ENCODE measurements at places on chromosomes 13 and 19.

- DNase-seq = no peak
These were observed 94.7 kb downstream of the MIPEP start for GRCh38 chr13:23794267-23795161.

DNA sequence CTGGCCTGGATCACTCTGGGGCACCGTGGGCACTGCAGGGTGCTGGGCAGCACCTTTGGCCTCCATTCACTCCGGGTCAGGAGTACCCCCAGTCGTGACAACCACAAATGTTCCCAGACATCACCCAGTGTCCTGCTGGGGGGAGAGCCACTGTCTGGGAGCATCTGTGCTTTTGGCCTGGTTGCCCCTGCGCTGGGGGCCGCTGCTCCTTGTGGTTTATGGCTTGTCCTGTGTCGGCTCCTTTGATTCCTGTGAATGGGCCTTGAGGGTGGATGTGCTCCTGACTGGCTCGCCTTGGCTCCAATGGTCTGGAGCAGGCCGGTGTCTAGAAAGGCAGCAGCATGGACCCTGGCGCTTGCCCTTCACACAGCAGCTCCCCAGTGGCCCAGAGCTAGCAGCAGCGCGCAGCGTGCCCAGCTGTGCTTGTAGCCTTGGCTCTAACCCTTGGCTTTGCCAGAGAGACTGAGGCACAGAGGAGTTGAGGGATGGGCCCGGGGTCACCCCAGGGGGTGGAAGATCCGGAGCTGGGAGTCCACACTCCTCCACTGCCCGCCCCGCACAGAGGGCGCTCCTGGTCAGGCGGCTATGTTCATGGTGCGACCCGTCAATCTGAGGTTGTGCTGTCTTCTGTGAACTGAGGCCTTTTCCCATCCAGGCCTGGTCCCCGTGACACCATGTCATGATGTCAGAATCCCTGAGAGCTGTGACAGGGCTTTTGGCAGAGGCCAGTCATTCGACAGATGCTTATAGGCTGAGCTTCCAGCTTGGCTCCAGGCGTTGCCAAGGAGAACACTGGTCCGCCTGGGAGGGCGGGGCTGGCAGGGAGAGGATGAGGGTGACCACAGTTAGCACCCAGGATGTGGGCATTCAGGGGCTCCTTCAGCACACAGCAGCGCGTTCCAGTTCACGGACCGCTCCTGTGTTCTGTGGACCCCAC is 4.1 kb downstream of the DAZAP1 start:
- no peak for DNase-seq

DNA sequence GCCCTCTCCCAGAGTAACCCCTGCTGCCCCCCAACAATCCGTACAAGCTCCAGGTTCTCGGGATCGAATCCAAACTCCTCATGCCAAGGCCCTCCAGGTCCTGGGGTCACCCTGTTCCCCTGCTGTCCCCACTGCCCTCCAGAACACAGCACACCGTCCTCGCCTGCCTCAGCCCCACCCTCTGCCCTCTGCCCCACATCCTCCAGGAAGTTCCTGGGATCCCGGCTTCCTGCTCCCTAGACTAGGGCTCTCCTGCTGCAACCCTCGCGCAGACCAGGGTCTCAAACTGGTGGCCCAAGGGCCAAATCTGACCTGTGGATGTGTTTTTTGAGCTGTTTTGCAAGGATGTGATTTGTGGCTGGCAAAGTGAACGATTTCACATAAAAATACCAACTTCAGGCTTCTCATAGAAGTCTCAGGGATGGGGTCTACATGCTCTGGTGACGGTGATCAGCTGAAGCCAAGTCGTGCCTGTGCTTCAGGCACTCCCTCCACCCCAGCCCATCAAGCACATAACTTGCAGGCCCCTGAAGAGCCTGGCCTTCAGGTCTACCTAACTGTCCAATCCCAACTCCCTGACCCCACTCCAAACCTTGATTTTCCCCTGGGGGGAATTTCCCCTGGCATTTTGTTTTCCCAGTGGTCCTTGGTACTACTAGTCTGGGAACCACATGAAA is 1.8 kb downstream of the RABAC1 start:
- no peak for DNase-seq

- DNase-seq = no peak
These were observed 43.7 kb upstream of the ENOX1 start for GRCh38 chr13:43830497-43830881.

DNA sequence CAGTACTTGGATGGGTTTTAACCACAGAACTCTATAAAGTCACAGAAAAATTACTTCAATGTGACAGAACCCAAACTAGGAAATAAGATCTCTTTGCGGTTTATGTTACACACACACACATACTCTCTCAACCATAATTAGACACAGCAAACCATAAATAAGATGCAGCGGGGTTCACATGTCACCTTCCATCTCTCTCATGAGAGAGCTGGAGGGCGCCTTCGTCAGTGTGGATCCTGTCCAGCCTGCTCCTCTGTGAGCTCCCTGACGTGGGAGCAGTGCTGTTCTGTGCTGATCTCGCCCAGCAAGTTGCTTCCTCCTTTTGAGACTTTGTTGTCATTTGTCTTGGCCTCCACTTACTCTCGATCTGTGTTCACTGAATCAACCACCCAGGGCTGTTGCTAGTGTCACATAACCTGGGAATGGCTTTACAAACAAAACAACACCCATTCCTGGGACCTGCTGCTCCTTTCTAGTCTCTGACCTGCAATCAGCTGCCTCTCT is 204.9 kb upstream of the KL start:
- DNase-seq = no peak

DNA sequence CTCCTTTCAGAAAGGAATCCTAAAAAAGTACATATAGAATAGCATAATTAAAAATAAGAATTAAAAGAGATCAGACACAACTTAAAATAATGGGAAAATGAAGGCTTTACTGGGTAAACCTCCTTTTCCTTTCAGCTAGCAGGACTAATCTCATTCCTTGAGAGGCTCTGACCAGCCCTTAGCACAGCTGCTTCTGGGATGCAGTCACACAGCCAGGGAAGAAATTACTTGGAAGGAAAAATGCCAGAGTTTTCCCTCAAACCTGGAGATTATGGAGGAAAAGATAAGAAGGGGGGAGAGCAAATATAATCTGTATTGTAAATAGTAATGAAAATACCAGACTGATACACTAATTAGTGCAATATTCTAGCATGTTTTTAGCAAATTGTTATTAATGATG is 91.8 kb downstream of the LRCH1 start:
- no peak for DNase-seq

- DNase-seq = no peak
These were observed 28.4 kb downstream of the ZNF844 start for GRCh38 chr19:12092956-12093355.

GRCh38 chr19:38700350-38700901 is 43.8 kb downstream of the CAPN12 start:
- DNase-seq = no peak

DNA sequence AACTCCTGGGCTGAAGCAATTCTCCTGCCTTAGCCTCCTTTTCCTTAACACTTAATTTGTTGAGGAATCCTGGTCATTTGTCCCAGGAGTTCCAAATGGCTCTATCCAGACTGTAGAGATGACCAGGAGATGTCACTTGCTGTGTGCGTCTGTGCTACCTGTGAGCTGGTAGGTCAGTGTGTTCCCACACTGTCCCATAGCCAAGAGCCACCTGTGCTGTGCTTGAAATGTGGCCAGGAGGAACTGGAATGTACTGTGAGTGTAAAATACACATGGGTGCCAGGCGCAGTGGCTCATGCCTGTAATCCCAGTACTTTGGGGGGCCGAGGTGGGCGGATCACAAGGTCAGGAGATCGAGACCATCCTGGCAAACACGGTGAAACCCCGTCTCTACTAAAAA is 29.4 kb upstream of the KDM4B start:
- no peak for DNase-seq

GRCh38 chr19:12095111-12095790 is 30.7 kb downstream of the ZNF844 start:
- DNase-seq = no peak

DNA sequence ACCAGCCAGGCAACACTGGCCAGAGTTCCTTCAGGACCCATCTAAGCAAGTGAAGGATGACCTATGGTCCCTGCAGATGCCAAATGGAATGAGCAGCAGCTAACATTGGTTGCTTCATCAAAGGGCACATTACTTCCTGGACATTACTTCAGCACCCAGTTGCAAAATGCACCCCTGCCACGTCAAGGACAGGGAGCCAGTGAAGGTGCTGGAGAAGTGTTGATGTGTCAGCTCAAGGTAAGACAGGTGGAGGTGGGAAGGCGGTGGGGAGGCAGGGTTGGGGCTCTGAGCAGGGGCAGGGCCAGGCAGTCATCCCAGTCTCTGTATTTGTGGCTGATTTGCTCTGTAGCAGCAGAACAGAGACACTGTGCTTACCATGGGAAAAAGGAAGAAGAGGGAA is 14.6 kb downstream of the CSNK1A1L start:
- DNase-seq = no peak

DNA sequence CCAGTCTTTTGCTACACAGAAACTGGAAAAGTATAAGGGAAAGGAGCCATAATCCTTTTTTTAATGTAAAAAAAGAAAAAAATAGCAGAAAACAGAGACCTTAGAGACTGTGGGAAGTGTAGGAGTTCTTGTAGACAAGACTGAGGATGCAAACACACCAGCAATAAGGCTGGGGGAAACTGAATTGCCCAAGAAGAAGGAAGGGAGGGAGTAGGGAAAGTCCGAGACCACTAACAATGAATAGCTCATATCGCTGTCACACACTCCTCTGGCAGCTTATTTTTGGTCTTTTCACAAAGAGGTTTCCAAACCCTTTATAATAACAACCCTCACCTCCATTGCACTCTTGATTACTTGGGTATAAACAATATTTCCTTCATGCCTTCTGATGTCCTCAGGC is 952.0 kb downstream of the SLITRK5 start:
- no peak for DNase-seq

GRCh38 chr19:30890033-30890432 is 459.2 kb downstream of the TSHZ3 start:
- DNase-seq = no peak

Data from D721Med (cell line).